Caki2 (cell line): ENCODE measurements at places on chromosomes 6 and 20. TPM values are rescaled to one million over a fixed set of nuclear protein-coding genes. Genes with fewer than 3 reads are reported as not detected.

The XKR7 gene
- 8.1 and 9.7 TPM in 2 replicates for total RNA-seq

The ENPP1 gene
- total RNA-seq, result 2.6 and 2.8 TPM in 2 replicates

The TRAPPC3L gene
- total RNA-seq, result not detected in 2 replicates

The HLA-DMA gene
- total RNA-seq, result 7.4 and 16.7 TPM in 2 replicates

The ANKRD66 gene
- total RNA-seq, result not detected in 2 replicates

The PANK2 gene
- total RNA-seq, result 48.8 TPM in 2 replicates

The TFEB gene
- 6.0 and 13.1 TPM in 2 replicates for total RNA-seq

The SH3BGRL2 gene
- total RNA-seq, result 1.2 and 2.2 TPM in 2 replicates

The RAET1G gene
- total RNA-seq, result not detected in 2 replicates

The SSTR4 gene
- not detected in 2 replicates for total RNA-seq

The MYB gene
- 0.95 TPM in 1 of 2 replicates, not detected in the other for total RNA-seq

The FAM229B gene
- 13.1 and 14.7 TPM in 2 replicates for total RNA-seq

The C6orf52 gene
- total RNA-seq, result 1.7 TPM in 1 of 2 replicates, not detected in the other
